Mucosa of gallbladder (tissue), 1 donor: ENCODE measurements at places on chromosomes 11 and 22.
A peak's percentile ranks its signal among the peaks of the same experiment; 100 is the strongest.

GRCh38 chr22:41576877-41577276 is 12.8 kb downstream of the PMM1 start:
- peak; percentile 43 for DNase-seq

DNA sequence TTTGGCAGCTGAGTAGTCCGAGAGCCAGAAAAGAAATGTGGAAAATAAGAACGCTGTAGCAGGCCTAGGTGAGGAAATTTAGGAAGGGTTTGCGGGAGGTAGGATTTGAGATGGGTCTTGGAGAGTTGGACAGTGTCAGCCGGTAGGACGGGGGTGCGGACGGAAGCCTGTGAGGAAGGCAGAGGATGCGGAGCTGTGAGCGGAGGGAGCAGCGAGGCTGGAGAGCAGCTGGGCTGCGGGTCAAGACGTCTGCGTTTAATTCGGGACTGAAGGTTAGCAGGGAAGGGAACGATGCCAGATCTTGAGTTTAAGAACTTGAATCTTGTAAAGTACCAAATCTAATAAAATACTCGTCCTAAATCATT is 669 bp upstream of the TIGD3 start:
- no peak for DNase-seq

DNA sequence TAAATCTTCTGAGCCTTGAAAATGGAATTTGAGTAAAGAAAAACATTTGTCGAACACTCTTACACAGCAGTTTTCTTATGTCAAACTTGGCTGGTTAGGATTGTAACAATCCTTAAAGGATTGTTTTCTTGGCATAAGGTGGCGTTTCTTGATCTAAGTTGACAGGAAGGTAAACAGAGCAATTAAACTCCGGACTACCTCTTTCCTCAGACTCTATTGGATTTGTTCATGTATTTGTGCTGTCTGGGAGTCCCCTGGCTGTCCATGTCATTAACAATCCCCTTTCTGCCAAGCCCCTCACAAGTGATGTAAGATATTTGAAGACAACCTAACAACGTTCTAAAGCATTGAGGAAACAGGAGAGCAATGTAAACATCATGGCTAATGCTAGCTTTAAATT is 222.5 kb upstream of the SNX19 start:
- DNase-seq = no peak

GRCh38 chr11:61124574-61125309 is 22.5 kb downstream of the CD5 start:
- no peak for DNase-seq

GRCh38 chr11:4125141-4125540 is 30.5 kb downstream of the RRM1 start:
- DNase-seq = no peak

DNA sequence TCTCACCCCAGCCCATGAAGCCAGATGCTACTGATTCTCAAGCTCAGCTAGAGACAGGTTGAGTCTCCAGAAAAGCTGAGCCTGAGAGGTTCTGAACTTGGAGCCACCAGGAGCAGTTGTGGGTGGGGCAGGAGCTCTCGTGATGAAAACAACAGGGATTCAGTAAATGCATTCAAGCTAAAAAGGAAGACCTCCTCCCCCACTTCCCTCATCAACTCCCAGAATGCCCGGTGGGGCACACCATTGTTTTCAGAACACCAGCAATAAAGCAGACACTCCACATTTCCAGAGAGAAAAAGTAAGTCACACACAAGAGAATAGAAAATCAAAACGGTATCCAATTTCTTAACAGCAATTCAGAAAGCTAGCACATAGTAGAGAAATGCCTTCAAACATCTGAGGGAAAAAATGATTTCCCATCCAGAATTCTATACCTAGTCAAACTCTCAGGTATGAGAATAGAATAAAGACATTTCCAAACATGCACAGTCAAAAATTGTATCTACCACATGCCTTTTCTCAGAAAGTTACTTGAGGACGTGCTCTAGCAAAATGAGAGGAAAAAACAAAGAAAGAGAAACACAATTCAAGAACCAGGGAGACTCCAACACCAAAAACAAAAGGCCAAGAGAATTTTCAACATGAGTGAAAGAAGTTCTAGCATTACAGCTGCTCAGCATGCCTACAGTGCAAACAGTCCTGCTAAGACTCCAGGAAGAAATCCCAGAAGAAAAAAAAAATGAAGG is 56.8 kb downstream of the CDKN1C start:
- no peak for DNase-seq

DNA sequence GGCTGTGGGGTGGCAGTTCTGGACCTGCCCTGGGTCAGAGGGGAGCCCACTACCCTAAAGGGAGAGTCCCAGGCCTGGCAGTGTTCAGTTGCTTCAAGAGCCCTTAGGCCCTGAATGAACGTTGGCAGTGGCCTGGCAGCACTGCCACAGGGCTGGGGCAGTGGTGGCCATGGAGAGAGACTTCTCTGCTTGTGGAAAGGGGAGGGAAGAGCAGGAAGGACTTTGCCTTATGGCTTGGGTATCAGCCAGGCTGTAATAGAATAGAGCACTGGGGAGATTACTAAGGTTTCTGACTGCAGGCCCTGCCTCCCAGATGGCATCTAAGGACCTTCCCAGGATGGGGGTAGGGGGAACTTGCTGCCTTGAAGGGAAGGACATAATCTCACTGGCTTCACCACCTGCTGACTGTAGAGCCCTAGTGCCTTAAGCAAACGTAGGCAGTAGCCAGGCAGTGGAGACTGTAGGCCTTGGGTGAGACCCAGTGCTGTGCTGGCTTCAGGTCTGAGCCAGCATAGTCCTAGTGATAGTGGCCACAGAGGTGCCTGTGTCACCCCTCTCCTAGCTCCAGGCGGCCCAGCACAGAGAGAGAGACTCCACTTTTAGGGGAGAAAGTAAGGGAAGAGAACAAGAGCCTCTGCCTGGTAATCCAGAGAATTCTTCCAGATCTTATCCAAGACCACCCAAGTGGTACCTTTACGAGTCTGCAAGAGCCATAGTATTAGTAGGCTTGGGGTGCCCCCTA is 27.6 kb downstream of the PLA2G6 start:
- DNase-seq = peak; percentile 46

GRCh38 chr11:61588728-61589191 is 7.9 kb upstream of the SYT7 start:
- no peak for DNase-seq

DNA sequence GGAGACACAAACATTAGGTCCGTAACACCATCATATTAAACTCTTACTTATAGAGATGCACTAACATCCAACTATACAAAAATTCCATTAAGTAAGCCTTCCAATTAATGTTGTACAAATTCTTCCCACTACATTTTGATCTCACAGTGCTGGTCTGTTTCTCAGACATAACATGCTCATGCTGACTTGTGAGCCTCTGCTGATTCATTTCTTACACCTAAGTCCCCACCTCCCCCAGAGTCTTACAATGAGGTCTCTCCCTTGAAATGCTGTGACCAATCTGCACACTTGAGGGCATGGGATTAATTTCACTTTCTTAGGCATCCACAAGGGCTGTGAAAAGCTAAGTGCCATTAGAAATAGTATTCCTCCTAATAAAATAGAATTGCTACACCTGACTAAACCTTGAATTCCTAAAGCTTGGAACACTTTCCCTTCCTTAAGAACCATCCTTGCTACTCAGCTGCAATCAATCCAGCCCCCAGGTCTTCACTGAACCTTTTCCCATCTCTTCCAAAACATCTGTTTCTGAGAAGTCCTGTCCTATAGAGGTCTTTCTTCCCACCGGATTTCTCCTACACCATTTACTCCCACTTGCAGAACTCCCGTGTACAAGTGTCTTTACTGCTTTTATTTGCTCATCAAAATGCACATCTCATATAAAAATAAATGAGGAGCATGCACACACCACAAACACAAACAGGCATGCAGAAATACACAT is 2.0 kb downstream of the HBG1 start:
- DNase-seq = no peak

GRCh38 chr22:19554834-19555404 is 30.7 kb upstream of the CLDN5 start:
- no peak for DNase-seq

DNA sequence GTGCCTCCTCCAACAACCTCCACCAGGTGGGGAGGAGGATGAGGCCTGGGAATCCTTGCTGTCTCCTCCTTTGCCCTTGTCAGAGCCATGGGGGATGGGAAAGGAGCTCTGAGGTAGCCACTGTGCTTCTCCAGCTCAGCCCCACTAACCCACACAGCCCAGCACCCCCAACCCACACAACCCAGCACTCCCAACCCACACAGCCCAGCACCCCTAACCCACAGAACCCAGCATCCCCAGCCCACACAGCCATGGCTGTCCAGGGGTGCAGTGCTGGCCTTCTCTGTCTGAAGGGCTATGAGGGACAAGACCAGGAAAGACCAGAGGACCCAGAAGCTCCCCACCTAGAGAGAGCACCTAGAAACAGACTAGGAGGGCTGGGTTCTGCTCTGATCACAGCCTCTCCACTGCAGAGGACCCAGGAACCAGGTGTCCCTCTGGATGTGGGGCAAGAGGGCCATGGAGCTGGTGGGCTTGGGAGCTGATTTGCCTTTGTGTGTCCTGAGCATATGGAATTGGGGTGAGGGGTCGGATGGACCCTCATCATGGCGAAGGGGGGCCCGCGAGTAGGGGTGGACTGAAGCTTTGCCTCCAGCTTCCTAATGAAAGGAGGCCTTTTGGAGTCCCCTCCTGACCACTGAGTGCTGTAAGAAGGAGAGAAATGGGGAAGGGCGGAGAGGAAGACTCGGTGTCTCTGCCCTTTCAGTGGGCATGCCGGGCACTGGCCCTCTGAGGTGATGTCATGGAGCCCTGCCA is 117.6 kb upstream of the THY1 start:
- DNase-seq = no peak

DNA sequence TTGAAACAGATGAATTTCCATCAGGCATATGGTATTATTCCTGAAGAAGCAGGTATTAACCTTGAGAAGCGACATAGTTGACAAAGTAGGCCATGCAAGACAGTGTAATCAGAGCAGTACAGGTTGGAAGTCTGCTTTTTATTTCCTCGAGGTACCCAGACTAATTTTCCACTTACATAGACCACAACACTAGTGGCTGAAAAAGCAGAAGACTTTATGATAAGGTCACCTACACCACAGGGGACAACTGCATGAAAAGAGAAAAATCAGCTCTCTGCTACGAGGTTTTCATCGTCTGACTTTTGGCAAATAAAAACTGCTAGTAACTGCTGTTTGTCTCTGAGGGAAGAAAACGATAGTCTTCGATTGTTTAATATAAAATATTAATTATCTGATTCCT is 77.5 kb downstream of the CNTN5 start:
- DNase-seq = no peak

DNA sequence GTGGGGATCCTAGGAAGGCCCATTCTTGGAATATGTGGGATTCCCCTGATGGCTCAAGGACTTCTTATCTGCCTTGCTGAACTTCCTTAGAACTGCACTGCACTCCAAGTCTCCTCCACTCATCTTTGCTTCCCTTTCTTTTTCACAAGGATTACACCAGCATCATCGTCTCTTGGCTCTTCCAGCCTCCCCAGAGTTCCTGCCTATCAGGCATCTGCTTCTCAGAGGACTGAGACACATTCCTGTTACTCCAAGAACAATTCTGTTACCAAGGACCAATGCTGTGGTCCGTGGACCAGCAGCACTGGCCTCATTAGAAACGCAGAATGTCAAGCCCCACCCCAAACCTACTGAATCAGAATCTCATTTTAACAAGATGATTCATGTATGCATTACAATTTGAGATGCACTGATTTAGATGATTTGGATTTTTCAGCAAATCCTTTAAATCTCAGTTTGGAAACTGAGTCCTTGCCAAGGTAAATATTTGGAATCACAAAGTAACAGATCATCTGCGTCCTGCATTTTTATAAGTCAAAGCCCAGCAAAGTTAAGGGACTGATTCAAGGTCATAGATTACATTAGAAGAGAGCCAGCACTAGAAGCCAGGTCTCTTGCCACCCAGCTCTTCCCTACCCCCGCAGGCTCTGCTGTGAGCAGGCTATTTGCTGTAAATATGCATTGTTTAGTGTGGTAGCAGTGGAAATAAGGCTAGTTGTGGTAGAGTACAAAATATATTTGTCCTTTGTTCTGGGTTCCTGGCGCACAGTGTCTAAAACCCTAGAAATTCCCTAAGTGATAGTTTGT is 110.9 kb downstream of the SWAP70 start:
- DNase-seq = no peak
